Stimulated activated CD4-positive, alpha-beta T cell treated with anti-CD3 and anti-CD28 coated beads, Interleukin-1b, Interleukin-23, amount 100 ng/mL, for 1 hour (primary cell): ENCODE measurements at places on chromosomes 4 and X.

GRCh38 chr4:124946696-124947095 lies 234.2 kb upstream of the ANKRD50 start:
- DNase-seq = no peak

DNA sequence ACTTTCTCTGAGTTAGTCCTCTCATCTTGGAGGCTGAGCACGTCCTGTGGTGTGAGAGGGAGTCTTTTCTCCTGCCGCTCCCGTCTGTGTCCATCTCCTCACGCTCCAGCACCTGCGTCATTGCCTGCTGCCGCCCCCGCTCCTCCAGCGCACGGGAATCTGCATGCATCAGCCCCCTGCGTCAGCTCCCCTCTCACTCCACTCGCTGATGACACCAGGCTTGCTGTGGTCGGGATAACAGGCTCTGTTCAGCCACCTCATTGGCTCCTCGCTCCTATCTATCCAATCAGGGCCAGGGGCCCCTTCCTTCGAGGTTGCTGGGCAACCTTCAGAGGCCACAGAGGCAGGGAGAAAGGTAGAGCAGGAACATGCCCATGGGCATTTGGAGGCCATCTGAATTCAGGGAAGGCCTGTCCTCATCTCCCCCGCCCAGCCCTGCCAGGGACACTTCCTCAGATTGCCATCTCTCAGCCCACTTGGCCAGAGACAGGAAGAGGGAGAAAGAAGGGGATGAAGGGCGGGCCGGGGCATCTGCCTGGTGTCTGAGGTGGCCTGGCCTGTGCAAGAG lies 9.3 kb downstream of the ZNF185 start:
- no peak for DNase-seq

DNA sequence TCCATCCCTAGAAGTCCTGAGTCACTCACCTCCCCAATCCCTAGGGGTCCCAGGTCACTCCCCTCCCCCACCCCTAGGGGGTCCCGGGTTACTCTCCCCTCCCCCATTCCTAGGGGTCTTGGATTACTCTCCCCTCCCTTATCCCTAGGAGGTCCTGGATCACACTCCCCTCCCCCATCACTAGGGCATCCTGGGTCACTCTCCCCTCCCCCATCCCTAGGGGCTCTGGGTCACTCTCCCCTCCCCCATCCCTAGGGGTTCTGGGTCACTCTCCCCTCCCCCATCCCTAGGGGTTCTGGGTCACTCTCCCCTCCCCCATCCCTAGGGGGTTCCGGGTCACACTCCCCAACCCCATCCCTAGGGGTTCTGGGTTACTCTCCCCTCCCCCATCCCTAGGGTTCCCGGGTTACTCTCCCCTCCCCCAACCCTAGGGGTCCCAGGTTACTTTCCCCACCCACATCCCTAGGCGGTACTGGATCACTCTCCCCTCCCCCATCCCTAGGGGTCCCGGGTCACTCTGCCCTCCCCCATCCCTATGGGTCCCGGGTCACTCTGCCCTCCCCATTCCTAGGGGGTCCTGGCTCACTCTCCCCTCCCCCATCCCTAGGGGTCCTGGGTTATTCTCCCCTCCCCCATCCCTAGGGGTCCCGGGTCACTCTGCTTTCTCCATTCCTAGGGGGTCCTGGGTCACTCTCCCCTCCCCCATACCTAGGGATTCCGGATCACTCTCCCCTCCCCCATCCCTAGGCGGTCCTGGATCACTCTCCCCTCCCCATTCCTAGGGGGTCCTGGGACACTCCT lies 2.1 kb downstream of the ASMTL start:
- DNase-seq = no peak

DNA sequence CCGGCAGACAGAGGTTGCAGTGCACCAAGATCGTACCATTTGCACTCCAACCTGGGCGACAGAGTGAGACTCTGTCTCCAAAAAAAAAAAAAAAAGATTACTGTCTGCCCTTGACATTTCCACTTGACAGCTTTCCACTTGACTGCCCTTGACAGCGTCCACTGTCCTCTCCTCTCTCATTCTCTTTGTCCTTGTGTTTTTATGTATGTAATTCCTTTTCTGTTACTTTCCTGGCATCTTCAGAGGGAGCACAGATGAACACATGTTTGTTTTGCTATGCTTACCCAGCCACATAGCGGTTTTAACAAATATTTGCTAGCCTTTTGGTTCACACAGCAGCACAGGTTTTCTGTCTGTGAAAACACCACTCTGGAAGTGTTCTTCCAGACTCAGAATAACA lies 26.2 kb downstream of the SYAP1 start:
- DNase-seq = no peak

GRCh38 chrX:39759526-39760224 lies 338.1 kb downstream of the BCOR start:
- no peak for DNase-seq

DNA sequence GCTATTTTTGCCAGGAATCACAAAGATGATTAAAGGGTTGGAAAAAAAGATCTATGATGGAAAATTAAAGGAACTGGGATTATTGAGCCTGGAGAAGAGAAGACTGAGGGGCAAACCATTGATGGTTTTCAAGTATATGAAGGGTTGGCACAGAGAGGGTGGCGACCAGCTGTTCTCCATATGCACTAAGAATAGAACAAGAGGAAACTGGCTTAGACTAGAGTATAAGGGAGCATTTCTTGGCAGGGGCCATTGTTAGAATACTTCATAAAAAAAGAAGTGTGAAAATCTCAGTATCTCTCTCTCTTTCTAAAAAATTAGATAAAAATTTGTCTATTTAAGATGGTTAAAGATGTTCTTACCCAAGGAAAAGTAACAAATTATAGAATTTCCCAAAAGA lies 75.1 kb downstream of the NPNT start:
- no peak for DNase-seq

- DNase-seq = no peak
Measured at GRCh38 chrX:66914080-66914479, 275.2 kb upstream of the EDA2R start.

DNA sequence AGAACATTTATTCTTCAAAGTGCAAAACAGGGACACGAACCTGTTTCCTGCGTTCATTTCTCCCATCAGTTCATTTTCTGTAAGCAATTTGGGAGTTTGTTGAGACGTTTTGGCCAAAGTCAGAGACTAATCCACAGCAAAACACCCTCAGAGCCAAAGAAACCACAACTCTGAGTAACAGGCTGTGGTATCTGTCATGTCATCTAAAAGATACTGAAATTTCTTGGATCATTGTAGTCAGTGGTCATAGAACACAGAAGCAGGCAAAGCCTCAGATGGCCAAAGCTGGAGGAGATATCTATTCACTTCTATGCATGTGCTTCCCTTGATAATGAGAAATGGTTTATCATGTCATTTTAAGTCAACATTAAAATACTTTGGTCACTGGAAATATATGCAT lies 485.6 kb upstream of the GALNT7 start:
- no peak for DNase-seq

DNA sequence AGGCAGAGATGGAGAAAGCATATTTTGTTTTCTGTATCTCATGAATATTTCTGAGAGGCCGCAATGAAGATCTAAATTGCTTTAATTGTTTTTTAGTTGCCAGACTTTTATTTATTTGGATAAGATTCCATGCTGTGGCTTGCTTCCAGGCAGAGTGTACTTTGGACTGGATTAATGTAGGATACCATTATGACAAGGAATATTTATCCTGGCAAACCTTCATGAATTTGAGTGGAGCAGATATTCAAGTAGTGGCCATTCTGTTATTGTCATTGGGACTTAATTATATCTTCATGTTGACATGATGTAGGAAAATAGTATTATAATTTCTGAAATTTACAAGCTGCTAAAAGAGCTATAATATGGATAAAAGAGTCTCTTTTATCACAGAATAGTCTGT lies 182.9 kb downstream of the C4orf33 start:
- no peak for DNase-seq

DNA sequence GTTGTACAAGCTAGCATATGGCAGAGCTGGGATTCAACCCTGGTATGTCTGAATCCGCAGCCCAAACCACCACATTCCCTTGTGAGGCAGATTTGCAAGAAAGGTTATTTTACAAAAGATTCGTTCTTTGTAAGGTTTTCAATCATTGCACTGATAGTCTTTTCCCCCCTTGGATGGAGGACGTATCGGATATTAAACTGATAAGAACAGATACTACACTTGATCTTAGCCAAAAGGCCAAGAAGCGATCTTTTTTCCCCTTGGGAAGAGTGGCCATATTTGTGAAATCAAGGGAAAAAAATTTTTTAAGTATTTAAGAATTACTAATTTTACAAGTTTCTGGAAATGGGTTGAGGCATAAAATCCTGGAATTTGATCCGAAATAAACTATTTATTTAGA lies 34.4 kb upstream of the MSMO1 start:
- DNase-seq = no peak

- DNase-seq = no peak
Measured at GRCh38 chrX:51894697-51895336, 1.4 kb downstream of the MAGED1 start.

- no peak for DNase-seq
Measured at GRCh38 chr4:56080384-56080783, 131.6 kb downstream of the CEP135 start.

DNA sequence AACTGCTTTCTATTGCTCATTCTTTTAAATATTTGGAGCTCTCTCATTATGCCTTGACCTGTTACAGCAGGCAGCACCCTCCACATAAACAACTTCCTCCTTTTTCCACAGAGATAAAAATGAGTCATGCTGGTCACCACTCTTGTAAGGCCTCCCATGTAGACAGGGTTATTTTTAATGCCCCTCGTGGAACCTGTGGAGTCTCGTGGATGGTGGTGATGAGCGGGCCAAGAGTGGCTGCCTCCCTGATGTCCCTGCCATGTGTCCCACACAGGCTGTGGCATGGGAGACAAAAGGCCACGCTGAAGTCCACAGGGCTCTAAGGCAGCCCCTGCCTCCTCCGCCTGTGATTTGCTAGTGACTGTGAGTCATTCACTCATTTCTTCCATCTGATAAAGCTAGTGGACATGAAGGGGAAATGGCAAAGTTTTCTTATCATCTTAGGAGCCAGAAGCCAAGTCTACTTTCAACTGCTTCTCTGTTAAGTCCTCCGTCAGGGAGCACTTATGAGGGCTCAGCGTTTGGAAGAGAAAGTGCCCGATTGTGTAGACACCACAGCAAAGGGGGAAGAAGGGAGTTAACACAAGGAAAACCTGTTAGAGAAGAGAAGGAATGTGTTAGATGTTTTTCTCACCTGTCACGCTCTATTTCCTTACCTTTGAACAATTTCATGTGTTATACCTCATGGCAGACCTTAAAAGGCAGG lies 121.6 kb upstream of the FAT1 start:
- DNase-seq = no peak

- no peak for DNase-seq
Measured at GRCh38 chr4:177376024-177376423, 66.2 kb downstream of the AGA start.

GRCh38 chr4:183853548-183853940 lies 51.6 kb upstream of the STOX2 start:
- DNase-seq = no peak

DNA sequence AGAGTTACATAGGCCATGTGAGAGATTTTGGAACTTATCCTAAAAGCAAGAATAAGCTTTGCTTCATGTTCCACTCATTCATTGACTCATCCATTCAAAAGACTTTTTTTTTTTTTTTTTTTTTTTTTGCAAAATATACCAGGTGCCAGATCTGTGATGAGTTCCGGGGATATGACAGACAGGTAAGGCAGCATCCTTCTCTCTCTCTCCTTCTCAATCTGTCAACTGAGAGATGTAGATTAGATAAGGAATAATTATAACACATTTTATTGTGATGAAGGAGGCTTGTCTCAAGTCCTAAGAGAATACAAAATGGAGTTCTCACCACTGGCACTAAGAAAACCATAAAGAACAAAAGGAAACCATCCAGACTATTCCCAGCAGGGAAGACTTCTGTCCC lies 190.2 kb upstream of the CPEB2 start:
- DNase-seq = no peak

DNA sequence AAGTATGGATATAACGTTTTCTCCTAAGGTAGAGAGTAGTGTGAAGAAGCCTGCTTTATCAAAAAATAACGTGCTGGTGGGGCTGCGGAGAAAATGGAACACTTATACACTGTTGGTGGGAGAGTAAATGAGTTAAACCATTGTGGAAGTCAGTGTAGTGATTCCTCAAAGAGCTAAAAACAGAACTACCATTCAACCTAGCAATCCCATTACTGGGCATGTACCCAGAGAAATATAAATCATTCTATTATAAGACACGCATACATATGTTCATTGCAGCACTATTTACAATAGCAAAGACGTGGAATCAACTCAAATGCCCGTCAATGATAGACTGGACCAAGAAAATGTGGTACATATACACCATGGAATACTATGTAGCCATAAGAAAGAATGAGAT lies 196.4 kb downstream of the DMD start:
- no peak for DNase-seq

GRCh38 chr4:158229768-158230167 lies 19.5 kb downstream of the TMEM144 start:
- DNase-seq = no peak

DNA sequence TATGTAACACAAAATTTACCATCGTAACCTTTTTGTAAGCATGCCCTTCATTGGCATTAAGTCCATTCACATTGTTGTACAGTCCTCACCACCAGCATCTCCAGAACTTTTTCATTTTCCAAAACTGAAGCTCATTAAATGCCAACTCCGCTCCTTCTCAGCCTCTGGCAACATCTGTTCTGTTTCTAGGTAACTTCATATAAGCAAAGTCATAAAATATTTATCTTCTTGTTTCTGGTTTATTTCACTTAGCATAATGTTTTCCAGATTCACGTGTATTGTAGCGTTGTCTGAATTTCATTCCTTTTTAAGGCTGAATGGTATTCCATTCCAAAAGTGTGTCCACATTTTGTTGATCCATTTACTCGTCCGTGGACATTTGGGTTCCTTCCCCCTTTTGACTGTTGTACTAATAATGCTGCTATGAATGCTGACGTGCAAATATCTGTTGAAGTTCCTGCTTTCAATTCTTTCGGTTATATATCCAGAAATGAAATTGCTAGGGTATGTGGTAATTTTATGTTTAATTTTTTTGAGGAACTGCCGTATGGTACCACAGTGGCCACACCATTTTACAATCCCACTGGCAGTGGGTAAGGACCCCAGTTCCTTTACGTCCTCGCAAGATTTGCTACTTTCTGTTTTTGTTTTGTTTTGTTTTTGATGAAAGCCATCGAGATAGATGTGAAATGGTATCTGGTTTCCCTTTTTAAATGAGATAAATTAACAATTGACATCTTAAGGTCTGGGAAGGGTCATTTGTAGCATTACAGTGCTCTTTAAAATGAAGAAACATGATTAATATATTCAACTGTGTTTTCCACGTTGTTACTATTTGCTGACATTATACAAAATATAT lies 63.4 kb downstream of the PTTG2 start:
- DNase-seq = no peak

- DNase-seq = no peak
Measured at GRCh38 chr4:178745203-178745602, 1303.0 kb upstream of the AGA start.

DNA sequence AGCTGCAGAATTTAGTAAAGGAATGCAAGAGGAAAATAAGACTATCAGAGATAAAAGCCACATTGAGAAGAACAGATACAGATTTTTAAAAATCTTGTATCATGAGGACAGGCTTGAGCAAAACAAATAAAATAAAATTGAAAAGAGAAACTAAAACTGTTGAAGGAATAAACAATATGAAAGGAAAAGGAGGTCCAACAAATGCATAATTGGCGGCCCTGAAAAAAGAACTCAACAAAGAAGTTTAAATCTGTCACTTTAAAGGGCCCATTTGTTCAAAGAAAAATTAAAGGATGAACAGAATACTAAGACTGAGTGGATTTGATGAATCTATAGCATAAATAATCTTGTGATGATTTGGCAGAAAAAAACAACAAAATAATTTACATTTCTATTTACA lies 36.5 kb downstream of the TMPRSS11B start:
- no peak for DNase-seq

- DNase-seq = no peak
Measured at GRCh38 chr4:100509386-100509785, 8.4 kb downstream of the EMCN start.
